ENCODE measurements at places on chromosomes 3 and 15.

DNA sequence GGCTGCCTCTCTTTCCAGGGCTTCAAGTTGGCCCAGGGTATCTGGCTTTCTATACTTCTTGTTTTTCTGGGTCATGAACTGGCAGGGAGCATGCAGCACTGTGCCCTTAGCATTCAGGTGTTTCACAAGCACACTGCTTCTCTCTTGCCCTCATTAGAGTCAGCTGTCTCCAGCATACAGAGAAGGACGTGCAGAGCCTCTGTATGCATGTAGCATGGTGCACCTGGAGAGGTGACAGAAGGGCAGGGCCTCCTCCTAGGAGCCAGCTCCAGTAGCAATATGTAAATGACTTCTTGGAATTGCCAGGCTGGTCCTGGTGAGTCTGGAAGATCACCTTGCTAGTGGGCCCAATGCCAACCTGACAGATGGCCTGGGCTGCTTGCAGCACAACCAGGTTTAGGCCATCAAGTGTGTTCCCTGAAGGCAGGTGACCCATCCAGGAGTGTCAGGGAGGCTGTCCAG is 44.8 kb upstream of the ATP2C1 start:
- DNase-seq = no peak

DNA sequence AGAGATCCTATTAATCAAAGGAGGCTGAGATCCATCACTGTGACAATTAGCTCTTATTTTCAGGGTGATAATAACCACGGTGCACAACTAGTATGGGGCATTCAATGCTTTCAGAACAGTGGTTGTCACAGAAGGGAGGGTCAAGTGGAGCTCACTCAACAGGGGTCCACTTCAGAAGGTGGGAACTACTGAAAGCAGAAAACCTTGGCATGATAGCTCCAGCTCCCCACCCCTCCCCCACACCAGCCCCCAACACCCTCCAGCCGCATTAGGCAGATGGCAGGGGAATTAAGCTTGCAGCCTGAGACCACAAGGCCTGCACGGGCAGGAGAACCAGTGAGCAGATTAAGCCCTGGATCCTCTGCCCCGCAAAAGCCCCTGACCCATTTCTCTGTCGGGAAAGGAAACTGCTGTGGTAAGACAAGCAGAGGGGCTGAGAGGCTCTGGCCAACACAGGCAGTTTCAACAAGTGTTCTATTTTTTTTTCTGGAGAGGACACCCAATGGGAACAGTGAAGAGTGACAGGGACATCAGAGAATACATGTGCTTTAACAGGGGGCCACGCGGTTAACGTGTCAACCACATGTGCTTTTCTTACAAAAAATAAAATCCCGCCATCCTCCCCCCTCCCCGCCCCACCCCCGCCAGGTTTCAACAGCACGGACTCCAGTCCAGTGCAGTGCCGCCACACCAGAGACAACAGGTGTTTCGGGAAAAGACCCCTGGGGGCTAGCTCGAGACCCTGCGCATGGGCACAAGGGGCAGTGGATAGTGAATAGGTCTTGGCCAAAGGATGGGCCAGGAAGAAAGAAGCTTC is 997 bp downstream of the FYCO1 start:
- no peak for DNase-seq

DNA sequence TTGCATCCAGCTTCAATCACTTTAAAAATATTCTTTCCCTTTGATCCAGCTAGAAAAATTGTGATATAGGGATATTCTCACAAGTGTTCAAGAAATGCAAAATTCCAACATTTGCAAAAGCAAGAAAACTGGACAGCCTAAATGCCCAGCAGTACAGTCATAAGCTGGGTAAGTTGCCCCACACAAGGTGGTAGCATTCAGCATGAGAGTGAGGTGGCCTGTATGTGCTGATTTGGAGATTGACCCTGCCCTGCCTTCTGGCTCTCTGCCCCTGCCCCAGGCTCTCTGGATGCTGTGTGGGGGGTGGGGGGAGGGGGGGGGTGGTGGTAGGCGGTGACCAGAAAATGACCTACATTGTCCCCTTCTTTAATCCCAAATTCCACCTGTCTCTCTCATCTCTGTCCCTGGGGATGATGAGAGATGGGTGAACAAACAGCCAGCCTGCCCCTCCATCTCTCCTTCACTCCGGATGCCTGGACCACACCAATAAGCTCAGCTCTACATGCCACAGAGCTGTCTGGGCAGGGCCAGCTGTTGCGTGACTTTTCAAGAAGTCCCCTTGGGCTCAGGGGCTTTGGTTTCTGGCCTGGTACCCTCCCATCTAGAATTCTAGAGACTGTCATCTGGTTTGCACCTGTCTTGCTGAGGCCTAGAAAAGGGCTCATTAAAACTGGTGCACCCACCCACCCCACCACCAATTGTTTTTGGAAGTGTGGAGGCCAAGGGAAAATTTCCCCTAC is 42.2 kb downstream of the SLC28A1 start:
- no peak for DNase-seq

GRCh38 chr3:128882719-128883118 is 3.3 kb downstream of the ACAD9 start:
- no peak for DNase-seq

DNA sequence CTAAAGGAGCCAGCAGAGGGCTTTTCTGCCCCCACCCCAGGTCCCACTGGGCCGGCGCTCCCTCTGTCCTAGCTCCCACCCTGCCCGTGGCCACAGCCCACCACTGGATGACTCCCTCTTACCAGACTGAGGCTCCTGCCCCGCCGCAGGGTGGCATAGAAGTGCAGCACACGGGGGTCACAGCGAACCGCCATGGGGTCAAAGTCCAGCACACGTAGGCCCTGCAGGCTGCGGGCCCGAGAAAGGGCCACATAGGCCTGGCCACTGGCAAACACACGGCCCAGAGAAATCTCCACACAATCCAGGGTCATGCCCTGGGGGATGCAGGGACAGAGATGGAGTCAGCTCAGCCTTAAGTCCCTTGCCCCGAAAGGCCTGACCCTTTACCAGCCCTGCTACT is 9.0 kb downstream of the PIF1 start:
- no peak for DNase-seq

DNA sequence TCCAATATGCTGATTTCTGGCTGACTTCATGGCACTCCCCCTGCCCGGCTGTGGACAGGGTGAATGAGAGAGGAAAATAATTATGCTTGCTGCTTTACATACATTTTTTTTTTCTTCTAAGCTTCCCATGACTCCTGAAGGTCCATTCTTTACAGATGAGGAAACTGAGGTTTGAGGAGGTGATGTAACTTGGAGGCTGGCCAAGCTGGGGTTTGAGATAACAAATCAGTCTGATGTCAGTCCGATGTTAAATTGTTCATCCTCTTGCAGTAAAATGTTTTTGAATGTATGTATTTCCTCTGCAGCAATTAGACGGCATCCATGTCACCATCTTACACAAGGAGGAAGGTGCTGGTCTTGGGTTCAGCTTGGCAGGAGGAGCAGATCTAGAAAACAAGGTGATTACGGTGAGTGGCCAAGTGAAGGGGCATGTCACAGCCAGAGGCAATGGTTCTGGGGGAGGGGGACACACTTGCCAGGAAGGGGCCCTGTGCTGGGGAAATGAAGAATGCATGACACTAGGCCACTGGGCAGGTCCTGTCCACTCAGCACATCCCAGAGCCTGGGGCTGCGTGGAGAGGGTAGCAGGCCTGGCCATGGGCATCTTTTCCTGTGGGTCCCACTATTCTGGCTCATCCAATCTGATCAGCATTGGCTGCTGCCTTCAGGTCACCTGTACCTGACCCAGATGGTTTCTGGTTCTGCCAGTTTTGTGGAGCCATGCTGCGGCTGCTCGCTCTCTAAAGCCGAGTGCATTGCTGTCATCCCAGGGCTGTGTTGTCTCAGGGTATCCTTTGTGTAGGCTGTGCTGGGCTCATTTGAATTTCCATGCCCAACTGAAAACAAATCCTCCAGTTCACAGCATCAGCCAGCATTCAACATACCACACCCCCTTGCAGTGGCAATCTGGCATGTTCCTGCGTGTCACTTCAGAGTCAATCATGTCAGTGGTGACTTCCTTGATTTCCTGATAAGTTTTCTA is 20.4 kb downstream of the STARD5 start:
- no peak for DNase-seq

DNA sequence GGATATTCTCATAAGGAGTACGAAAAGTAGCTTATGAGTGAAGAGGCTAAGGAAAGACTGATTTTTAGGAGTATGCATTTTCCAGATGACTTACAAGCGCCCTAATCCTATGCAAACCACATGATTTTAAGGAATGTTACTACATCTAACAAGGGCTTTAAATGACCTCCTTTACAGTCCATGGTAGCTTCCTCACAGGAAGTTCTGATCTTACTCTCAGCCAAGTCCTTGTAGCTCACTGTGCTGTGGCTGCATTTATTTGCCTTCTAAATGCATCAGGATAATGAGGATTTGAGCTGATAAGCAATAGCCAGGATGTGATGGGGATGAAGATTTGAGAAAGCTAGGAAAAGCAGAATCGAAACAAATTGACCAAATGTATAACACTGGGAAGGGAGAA is 896.0 kb downstream of the MCTP2 start:
- DNase-seq = no peak

DNA sequence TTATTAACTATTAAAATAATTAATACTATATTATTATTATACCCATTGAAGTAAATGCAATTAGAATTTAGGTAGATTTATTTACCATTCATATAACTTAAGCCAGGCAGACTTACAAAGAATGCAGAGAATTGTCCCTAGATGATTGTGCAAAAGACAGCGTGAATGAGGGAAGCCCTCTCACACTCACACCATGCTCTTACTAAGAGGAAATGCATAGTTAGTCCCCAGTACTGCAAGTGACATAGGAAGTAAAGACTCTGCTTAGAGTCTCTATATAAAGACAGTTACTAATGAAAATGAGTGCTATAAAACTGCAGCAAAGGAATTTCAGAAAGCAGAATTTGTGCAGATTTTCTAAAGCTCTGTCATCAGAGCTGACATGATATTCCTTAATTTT is 270.4 kb downstream of the ZBBX start:
- no peak for DNase-seq

- DNase-seq = no peak
These were observed 47.7 kb downstream of the BDH1 start for GRCh38 chr3:197508051-197508451.

- no peak for DNase-seq
These were observed 11.4 kb downstream of the GPR87 start for GRCh38 chr3:151305060-151305774.

DNA sequence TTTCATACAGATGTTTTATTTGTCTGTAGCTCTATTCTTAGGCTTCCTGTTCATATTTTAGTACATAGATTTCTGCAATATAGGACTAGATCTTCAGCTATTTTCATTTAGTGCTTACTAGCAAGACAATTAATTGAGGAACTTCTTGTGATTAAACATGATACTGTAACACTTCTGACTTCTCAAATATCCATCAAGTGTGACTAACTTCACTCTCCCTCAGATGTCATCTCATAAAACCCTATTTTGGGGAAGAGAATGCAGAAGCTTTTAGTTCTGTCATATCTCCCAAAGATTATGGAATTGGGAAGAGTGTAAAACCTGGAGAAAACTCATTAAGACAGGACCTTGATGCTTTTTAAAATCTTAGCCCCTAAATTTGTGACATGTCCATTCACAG is 28.6 kb upstream of the GOLIM4 start:
- no peak for DNase-seq

- DNase-seq = no peak
These were observed 56.5 kb downstream of the ACAD9 start for GRCh38 chr3:128935922-128936321.
